ENCODE measurements at places on chromosomes 4 and X.

DNA sequence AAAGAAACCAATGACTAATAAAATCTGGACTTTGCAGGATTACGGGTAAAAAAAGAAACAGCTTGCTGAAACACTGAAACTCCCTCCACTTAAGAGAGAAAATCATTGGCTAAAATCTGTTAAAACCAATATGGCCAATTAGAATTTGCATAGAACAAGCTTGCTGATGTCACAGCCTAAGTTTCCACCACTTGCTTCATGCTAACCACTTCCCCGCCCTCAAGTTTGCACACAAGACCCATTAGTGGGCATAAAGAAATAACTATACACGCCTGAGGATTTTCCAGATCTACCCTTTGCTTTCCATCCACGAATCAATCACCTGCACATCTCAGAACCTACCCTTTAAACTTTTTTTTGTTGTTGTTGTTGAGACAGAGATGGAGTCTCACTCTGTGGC is 42.7 kb upstream of the PHEX start:
- no peak for DNase-seq

DNA sequence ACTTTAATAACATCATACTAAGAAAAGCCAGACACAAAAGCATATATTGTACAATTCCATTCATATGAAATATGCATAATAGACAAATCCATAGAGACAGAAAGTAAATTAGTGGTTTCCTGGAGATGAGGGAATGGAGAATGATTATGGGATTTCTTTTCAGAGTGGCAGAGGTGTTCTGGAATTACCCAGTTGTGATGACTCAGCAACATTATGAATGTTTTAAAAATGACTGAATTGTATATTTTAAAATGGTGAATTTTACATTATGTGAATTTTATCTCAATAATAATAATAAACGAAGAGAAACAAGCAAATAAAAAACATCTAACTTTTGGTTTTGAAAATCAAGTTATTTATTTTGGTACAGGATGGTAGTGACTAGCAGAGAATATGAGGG is 11.2 kb downstream of the ZXDA start:
- no peak for DNase-seq

GRCh38 chr4:78584863-78585547 is 33.4 kb downstream of the ANXA3 start:
- DNase-seq: no peak

DNA sequence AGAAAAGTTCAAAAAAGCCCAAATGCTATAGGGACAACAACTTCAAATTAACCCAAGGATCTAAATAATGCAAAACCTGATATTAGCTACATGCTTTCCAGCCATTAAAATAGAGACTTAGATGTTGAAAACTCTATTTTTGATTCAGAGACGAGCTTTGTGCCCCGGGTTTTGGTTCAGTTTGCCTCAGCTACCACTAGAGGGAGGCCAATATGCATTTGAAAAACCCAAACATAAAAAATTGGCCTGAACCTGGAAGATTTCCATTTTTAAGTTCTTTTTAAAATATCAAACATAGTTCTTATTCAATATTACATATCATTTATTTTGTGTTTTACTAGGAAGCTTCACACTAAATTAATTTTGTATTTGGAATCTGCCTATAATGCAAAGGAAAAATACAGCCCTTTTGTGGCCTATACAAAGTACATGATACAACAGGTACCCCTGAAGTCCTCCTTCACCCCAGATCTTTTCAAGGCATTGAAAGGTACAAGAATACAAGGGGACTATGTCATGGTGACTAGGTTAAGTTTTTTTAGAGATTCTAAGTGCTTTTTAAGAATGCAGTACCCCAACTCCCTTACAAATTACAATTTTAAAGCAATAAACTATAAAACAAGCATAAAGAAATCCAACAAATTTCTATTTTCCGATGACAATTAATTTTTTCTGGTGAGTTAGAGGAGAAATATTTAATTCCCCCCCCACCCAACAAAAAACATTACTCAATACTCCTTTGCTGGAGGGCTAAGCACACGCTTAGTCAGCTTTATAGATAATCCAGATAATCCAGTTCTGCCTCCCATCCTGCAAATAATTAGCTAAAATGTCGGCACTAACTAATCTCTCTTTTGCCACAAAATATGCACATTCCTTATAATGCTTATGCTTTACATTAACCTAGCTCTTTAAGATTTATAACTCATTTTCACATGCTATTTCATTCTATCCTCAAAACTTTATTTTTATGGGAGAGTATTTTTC is 97.7 kb upstream of the PTPN13 start:
- DNase-seq: no peak

GRCh38 chr4:53205970-53206369 is 159.9 kb downstream of the SCFD2 start:
- DNase-seq: no peak

DNA sequence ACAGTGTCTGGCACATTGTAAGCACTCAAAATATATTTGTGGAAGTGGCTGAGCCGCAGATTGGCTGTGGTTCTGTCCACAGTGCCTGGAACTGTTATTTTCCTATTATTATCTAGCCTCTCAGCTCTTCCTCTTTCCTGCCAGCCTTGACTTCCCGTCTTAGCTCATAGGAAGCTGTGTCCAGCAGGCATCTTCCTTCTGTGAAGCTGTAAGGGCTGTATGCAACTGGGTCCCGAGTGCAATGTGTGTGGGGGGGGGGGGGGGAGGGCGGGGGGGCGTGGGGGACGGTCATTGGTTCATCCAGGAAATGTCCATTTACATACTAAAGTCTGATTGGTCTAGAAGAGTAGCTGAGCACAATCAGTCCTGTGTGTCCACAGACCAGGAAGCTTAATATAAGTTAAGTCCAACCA is 210.7 kb downstream of the PDGFRA start:
- DNase-seq: no peak

GRCh38 chrX:75625232-75625631 is 102.4 kb upstream of the ZDHHC15 start:
- DNase-seq: no peak

- DNase-seq: no peak
Observed at GRCh38 chr4:70945046-70945445, 42.9 kb downstream of the MOB1B start.

DNA sequence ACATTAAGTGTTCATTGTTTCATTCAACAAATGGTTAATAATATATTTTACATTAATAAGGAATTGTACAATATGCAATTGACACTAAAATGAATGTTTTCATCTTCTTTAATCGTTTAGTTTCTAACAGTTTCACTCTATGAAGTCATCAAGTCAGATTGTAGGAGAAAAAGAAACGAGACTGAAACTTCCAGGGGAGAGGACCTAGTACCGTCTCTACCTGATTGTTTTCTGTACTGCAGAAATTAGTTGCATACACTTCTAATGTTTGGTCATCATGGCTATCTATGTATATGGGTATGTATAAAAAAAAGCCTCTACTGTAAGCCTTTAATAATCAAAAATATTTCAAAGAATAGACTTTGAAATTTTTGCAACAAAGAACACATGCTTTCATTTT is 1350.9 kb downstream of the ARAP2 start:
- no peak for DNase-seq
